ENCODE measurements at places on chromosomes 4 and X.

- DNase-seq, result no peak
Measured at GRCh38 chr4:145545031-145545430, 63.4 kb downstream of the SMAD1 start.

DNA sequence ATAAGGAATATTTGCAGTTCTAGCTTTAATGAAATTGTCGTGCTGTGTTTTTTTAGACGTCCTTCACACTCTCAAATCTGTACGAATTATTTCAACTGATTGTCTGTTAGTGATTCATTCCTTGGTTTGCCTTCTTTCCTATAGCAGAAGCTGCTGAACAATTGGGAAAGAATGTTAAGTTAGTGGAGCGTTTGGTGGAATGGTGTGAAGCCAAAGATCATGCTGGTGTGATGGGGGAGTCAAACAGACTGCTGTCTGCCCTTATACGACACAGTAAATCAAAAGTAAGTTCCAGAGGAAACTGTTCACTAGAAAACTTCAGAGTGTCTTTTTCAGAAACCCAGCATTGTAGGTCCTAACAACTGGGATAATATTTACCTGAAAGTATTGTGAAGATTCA is 159.9 kb downstream of the RAP1GDS1 start:
- no peak for DNase-seq

DNA sequence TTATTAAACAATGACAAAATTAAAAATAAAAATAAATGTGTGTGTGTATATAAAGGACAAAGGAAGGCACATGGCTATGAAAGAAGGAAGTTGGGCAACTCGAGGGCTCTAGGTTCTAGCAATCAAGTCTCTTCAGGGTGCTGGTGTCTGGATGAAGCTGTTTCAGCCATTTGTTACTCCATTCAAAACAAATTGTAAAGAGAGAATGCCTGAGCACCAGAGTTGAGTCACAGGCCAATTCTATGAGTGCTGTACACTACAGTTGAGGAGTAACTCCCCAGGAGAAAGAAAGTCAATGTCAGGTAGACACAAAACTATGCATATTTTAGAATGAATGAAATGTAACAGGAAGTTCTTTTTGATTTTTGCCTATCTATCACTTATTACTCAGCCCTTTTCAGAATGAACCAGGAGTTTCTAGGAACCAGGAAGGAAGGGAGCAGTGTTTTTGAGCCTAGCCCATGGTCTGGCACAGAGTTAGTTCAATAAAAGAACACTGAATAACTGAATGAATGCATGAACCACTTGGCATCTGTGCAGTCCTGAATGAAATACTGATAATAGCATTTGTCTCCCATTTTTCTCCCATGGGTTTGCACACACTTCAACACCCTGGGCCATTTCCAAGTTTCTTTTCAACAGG is 151.7 kb upstream of the CPEB2 start:
- DNase-seq, result no peak

DNA sequence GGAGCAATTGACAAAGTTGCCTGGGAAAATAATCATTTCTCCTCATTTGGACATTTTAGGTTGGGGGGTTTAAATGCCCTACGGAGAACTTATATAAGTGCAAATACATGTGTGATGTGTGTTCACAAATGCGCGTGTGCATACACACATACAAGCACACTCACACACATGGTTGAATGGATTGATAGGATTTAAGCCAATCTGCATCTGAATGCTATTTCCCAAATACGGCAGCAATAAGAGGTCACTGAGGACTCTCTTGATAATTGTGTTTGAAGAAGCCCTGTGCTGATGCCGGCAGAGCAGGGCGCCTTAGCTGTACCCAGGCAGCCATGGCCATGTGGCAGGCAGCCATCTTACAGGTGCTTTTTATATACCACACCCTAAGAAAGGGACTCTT is 165.3 kb upstream of the LEF1 start:
- DNase-seq, result no peak

GRCh38 chr4:56289934-56290333 is 97.4 kb downstream of the AASDH start:
- no peak for DNase-seq

DNA sequence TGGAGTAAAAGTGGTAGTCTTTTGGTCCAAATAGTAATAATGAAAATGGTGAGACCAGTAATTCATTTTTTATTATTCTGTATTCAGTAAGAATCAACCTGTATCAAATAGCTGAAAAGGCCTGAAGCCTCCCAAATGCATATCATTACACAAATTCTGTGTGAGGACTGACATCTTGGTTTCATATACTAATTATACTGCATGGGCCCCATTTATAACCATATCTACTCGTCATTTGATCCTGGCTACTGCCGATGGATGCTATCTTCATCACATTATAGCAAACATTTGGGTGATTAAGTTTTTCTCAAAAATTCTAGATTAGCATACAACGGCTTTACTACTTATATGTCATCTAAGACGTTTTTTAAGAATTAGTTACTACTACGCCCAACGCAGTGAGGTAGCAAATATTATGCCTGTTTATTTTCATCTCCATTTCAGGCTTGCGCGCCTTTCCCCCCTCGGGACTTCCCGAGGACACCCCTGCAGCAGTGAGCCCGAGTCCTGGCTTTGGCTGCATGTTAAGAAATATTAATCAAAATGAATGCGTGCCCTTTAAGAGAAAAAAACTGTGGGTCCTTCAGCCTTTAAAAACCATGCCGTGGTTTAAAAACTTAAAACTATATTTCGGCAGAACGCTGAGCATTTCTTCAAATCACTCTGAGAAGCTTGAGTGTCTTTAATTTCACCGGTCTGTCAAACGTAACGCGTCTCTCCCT is 814 bp upstream of the MMAA start:
- DNase-seq, result no peak

DNA sequence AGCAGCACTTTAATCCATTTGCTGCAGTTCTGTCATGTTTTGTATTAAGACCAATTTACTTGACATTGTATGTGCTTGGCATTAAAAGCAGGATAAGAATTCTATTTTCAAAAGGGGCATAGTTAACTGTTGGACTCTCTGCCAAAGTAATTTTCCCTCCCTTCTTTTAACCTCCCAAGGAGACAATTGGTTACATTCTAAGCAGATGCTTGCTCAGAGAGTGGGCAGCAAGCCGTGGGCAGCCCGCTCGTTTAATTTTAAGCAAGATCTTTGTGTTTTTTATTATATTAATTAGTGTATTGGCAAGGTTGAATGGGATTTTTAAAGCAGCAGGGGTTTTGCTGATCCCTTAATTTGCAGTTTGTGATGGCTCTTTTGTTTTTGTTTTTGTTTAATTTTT is 37.1 kb upstream of the KLHL8 start:
- DNase-seq, result no peak

GRCh38 chr4:127523369-127523768 is 109.4 kb upstream of the INTU start:
- no peak for DNase-seq

DNA sequence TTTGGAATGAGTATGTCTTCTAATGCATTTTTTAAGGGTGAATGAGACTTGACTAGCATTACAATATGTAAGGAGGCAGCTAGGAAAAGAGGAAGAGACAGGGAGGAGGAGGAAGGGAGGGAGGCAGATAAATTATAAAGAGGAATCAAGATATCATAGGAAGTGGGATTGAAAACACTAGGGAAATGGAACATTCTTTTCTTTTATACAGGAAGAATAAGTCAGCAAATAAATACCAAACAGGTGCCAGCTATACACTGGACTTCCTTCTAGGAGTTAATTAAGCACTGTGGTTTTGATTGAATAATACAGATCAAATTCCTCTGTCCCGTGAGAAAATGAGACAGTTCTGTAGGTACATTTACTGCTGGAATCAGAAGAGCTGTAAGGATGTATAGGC is 78.6 kb downstream of the PACRGL start:
- DNase-seq, result no peak

DNA sequence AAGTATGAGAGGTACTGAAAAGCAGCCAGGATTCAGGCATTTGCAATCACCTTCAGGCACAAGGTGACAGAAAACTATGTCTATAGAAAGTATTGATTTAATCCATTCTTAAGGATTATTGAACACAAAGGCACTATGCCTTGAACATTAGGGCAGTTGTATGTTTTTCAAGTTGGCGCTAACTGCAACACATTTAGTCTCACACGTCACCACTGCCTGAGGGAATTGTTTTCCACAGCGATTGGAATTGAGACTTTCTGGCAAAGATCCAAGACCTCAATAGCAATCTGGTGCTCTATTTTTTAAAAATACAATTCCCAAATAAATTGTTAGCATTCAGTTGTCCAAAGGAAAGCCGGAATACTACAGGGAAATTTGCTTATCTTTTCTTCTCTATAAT is 52.7 kb upstream of the FTHL17 start:
- no peak for DNase-seq
